ENCODE measurements at places on chromosomes 3 and 15.

DNA sequence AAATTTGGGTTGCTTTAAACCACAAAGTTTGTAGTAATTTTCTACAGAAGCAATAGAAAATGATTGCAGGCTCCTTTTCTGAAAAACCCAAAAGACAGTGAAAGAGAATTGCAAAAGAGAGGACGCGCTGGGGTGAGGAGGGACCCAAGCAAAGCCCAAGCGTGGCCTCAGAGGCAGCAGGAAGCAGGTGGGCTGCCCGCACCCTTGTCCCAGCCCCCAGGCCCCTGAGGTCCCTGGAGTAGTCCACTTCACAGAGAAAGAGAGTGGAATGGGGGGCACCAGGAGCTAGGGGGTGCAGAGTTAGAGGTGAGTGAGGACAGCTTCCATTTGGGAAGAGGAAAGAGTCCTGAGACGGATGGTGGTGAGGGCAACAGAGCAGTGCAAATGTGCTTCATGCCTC is 11.6 kb downstream of the DNAJB8 start:
- DNase-seq = no peak

DNA sequence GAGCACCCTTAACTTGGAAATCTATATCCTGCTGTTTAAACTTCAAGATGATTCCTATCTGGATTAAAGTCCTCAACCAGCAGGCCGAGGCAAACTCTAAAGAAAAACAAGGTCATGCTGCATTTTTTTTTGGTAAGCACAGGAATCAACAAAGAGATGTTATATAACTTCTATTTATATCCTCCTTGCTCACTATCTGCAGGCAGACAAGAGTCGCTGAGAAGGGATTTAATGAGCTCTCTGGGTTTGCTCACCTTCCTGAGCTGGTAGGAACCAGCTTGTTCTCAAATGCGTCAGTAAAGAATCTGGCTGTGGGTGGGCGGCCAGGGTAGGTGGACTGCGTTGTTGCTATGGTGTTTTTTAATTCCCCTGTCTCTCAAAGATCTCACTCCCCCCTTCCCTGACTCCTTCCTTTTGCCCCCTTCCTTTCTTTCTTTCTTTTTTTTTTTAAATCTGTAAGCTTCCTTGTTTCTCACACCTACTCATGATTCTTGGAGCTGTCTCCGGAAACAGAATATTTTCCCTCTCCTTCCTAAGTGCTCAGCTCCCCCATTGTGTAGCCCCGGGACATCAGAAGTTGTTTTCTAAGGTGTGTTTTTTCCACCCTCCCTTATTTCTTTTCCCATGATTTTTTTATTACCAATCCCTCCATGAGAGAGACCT is 228.8 kb upstream of the BHLHE40 start:
- DNase-seq = no peak

GRCh38 chr15:35208353-35208752 is 123.3 kb upstream of the NANOGP8 start:
- no peak for DNase-seq

GRCh38 chr3:142500211-142500610 is 52.4 kb upstream of the XRN1 start:
- no peak for DNase-seq

- DNase-seq = no peak
Observed at GRCh38 chr3:103134023-103134724, 699.4 kb downstream of the ZPLD1 start.

GRCh38 chr15:63930034-63930433 is 96.3 kb upstream of the HERC1 start:
- DNase-seq = no peak
